ENCODE measurements at places on chromosomes 11 and 22.
A peak's percentile ranks its signal among the peaks of the same experiment; 100 is the strongest.

DNA sequence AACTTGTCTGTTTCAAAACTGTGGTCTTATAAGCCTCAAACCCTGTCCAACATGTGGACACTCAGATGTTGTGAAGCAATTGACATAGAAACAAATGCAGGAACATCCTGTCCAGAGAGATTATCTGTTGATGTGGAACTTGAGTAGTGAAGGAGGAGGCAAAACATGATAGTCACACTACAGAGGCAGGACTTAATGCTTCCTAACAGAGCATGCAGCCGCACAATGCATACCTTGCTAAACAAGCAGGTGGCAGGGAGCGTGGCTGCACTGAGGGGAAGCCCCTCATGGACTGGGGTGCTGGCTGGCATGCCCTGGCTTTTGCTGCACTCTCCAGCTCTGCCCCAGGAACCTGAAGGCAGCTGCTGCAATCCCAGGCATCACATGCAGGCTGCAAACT is 5.3 kb downstream of the C22orf39 start:
- no peak for DNase-seq

- peak; percentile 22 for DNase-seq
Observed at GRCh38 chr22:46833228-46833627, 70.8 kb downstream of the TBC1D22A start.

DNA sequence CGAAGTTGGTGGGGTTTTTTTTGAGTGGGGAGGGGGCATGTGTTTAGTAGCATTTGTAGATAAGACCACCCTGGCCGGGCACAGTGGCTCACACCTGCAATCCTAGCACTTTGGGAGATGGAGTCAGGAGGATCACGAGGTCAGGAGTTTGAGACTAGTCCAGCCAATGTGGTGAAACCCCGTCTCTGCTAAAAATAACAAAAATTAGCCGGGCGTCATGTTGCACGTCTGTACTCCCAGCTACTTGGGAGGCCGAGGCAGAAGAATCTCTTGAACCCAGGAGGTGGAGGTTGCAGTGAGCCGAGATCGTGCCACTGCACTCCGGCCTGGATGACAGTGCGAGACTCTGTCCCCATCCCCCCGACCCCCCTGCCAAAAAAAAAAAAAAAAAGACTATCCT is 34.6 kb downstream of the CECR2 start:
- DNase-seq, result no peak

DNA sequence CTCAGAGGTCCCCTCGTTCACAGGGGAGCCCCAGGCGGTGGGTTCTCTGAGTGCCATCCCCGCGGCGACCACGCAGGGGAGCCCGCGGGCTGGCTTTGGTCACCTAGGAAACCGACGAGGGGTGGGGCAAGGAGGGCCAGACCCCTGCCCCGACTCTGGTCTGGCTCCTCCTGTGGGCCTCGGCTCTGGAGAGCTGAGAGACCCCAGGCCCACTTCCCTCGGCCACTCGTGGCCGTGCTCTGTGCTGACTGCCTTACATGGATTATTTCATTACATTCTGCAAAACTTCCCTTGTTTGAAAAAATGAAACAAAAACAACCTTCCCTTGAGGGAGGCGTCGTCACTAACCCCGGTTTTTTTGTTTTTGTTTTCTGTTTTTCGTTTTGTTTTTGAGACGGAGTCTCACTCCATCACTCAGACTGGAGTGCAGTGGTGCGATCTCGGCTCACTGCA is 15.1 kb upstream of the CYTH4 start:
- DNase-seq, result no peak

DNA sequence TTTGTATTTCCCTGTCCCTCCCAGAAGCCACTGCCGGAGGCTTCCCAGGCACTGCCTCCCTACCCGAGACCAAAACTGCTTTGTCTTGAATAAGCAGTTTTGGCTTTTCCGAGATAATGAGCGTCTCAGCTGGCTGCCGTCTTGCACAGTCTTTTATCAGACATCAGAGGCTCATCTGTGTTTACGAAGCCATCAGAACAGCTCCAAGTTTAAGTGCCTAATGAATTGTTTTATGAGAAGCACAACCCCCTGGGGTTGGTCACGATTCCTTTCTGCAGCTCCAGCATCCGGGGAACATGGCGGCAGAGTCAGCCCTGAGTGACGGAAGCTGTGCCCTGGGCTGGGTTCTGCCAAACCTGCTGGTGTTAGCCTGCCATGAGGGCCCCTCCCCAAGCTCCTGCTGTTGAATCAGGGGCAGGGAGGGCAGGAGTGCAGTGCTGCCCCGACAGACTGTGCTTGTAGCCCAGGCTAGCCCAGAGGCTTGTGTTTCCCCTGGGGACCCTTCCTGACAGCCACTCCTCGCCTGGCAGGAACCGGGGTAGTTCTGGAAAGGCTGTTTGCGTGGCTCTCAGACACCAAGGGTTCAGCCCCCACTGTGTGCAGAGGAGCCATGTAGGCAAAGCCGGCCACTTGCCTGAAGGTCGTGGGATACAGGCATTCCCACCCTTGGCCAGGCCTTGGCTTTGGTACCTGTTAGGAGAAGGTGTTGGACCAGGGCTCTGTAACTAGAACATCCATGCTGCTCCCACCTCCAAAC is 96.1 kb downstream of the MORC2 start:
- DNase-seq, result no peak

- no peak for DNase-seq
Observed at GRCh38 chr11:103584021-103584420, 452.4 kb upstream of the DDI1 start.

DNA sequence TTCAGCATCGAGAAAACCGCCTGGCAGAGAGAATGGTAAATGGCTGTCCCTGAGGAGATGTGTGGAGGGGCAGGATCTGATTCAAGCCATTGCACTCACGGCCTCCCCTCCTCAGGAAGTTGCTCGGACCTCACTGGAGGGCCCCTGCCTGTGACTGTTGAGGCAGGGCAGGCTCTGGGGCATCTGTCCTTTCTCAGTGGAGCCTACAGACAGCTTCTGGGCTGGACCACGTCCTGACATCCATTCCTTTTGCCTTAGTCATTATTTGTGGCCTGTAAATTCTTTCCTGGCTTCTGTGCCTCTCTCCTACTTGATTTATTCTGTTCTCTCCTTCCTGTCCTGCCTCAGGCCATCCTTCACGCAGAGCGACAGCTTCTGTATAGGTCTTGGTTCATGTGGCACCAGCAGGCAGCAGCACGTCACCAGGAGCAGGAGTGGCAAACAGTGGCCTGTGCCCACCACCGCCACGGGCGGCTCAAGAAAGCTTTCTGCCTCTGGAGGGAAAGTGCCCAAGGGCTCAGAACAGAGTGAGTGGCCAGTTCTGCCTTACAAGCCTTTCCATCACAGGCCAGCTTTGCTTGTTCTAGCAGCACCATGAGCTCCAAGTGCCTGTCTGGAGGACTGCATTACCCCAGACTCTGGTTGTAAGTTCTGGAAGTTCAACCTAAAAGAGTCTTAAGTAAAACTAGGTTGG is 59.6 kb downstream of the PISD start:
- peak; percentile 87 for DNase-seq

- peak; percentile 60 for DNase-seq
Observed at GRCh38 chr11:61776561-61777075, 15.8 kb downstream of the TMEM258 start.

GRCh38 chr11:76123248-76123647 is 83.1 kb downstream of the WNT11 start:
- no peak for DNase-seq

DNA sequence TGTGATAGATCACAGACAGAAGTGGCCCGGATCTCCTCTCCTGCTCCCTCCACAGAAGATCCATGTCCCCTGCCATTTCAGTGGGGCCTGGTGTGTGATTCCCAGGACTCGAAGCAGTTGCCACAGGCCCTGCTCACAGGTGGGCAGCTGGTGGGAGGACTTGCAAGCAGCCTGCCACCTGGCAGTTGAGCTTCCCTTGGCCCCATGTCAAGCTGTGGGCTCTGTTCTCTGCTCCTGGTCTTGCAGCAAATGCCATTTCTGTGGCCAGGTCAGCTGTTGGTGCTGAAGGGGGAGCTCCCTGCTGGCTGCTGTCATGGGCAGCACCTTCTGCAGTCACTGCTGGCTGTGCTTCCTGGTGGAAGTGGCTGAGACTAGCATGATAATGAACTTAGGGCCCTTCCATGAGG is 59.1 kb upstream of the SLC22A12 start:
- no peak for DNase-seq

- DNase-seq, result no peak
Observed at GRCh38 chr11:33520112-33520511, 180.5 kb downstream of the C11orf91 start.

- no peak for DNase-seq
Observed at GRCh38 chr11:37532271-37532670, 934.2 kb upstream of the RAG2 start.

GRCh38 chr11:3841426-3842350 is 929 bp upstream of the RHOG start:
- peak; percentile 84 for DNase-seq

GRCh38 chr22:22854466-22854865 is 33.1 kb upstream of the IGLL5 start:
- DNase-seq, result no peak

DNA sequence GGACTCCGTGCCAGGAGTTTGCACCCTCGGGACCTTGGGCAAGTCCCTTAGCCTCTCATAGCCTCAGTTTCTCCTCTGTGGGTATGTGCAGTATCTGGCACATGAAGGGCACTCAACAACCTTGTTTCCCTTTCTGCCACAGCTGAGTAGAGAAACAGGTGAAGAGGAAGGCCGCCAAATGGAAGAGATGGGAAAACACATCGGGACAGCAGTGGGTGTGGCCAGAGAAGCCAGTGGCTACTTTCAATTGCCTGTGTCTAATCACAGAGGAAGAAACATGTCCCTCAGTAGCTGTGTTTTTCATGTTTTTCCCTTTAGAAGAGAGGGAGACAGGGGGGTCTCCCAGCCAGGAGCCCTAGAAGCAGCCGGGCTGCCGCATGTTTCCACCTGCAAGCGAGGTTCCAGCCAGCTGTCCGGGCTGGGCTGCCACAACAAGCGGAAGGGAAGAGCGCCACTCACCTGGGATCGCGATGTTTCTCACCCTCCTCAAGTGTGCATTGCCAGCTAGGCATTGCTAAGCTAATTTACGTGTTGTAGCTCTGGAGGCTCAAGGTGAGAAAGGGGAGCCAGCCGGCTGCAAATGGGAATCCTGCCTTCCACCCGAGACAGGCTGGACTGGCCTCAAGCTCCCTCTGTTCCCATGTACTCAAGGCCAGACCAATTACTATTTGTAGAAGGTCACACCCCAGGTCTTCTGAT is 16.7 kb downstream of the ASPHD2 start:
- DNase-seq, result no peak

GRCh38 chr22:27270818-27271510 is 530.6 kb downstream of the MN1 start:
- DNase-seq, result peak; percentile 47

- DNase-seq, result no peak
Observed at GRCh38 chr11:117823294-117823945, 1.1 kb downstream of the FXYD2 start.

DNA sequence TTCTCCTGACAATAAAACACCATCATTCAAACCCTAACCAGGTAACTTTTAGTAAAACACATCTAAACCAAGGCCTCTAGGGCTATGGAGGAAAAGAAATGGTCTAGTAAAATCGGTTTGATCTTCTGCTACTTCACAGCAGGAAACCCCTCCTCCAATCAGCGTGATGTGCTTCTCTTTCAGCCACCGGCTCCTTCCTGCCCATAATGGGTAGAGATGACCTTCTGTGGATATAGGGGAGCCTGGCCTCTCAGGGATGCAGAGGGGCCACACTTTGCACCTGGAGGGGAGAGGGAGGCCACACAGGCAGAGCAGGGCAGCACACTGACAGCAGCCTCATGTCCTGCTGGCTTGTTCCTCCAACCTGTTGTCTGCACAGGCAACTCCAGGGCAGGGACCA is 6.9 kb downstream of the EHD1 start:
- no peak for DNase-seq

GRCh38 chr11:24134879-24135589 is 361.8 kb upstream of the LUZP2 start:
- no peak for DNase-seq

DNA sequence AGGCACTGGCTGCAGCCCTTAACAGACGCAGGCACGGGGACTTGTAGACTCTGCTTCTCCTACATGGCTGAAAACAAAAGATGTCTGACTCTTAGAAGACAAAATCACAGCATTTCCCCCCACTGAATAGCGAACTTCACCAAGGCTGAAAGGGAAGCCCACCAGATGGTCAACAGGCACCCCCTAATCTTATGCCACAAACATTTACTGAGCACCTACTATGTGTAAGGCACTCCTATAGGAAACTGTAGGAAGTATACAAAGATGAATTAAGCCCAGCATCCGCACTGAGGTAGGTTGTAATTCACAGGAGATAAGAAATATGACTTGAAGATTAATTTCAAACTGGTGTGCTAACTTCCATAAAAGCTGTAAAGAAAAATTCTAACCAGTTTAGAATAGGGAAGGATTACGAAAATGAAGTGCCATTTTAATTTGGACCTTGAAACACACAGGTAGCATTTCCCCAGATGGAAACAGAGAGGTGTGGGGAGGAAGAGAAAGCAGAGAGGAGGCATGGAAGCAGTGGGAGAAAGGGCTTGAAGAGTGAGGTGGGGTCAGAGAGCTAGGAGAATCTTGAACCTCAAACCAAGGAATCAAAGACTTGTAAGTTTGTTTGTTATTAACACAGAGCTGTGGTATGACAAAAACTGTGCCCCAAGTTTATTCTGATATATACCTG is 38.1 kb downstream of the NUMA1 start:
- DNase-seq, result no peak

DNA sequence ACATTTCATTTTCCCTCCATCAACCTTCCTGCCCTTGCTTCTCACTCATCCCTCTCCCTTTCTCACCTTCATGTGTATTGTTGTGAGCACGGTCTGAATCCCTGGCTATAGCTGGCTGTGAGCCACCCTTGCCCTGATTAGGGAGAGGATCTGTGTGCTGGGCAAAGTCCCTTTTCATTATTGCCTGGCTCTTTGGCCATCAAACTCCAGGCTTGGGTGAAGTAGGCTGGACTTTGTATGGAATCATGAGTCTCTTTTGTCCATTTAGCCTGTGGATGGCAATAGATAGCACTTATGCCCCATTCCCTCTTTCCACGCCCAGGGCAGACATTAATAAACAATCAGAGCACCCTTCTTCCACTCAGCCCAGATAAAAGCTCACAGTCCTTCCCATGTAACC is 6.7 kb downstream of the MYO18B start:
- DNase-seq, result no peak

- no peak for DNase-seq
Observed at GRCh38 chr11:45832811-45833441, 14.3 kb upstream of the CRY2 start.

DNA sequence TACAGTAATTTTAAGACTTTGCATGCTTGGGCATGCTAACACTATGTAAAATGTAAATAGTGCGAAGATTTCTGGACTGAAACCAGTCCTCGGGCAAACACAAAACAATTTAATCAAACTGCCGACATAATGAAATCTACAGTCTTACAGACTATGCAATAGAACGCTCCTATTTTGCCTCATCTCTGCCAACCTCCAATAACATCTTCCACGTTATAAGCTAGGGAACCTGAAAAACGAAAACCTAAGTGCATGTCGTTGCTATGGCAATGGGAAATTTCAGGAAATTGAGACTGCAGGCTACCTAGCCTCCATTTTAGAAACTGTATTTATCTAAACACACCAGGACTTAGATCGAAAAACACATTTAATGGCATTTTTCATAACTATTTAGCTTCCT is 1.1 kb downstream of the CSTF3 start:
- DNase-seq, result peak; percentile 46

- DNase-seq, result no peak
Observed at GRCh38 chr22:43541022-43541421, 129.2 kb downstream of the MPPED1 start.

- DNase-seq, result peak; percentile 92
Observed at GRCh38 chr11:10108915-10109680, 184.9 kb downstream of the SBF2 start.

- DNase-seq, result no peak
Observed at GRCh38 chr11:125069008-125069407, 5.9 kb downstream of the SLC37A2 start.

Data from fibroblast of skin of right biceps (primary cell).